ENCODE measurements at places on chromosomes 16 and 17.

- DNase-seq, result no peak
- no peak overlapping the region for H3K27ac ChIP-seq
- no peak overlapping the region for H3K4me3 ChIP-seq
- peaks cover 7% of the 10 kb centered on the region for H3K4me1 ChIP-seq
- peaks cover 12% of the 10 kb centered on the region for H3K36me3 ChIP-seq
These were observed 12.8 kb downstream of the SLC7A6OS start for GRCh38 chr16:68297908-68298307.

DNA sequence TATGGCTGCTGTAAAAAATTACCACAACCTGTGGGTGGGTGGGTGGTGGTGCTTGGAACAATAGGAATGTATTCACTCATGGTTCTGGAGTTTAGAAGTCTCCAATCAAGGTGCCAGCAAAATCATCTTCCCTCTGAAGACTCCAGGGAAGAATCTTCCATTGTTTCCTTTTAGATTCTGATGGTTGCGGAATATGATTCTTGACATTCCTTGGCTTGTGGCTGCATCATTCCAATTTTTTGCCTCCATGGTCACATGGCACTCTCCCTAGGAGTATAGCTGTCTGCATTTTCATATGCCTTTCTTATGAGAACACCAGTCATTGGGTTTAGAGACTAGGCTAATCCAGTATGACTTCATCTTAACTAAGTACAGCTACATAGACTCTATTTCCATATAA, 401.0 kb downstream of the HS3ST3B1 start:
- no peak overlapping the region for H3K27ac ChIP-seq
- no peak overlapping the region for H3K4me3 ChIP-seq
- H3K27me3 ChIP-seq, result peaks cover 3% of the 10 kb centered on the region

GRCh38 chr17:81468770-81469121, 43.9 kb downstream of the ACTG1 start:
- no peak for DNase-seq
- peaks cover 6% of the 10 kb centered on the region for H3K4me1 ChIP-seq
- H3K27me3 ChIP-seq, result peaks cover 4% of the 10 kb centered on the region
- no peak overlapping the region for H3K27ac ChIP-seq

GRCh38 chr16:16008666-16009065, 59.2 kb downstream of the ABCC1 start:
- H3K36me3 ChIP-seq, result peaks cover 15% of the 10 kb centered on the region
- DNase-seq, result no peak
- no peak overlapping the region for H3K27ac ChIP-seq
- H3K4me1 ChIP-seq, result peaks cover 1% of the 10 kb centered on the region

DNA sequence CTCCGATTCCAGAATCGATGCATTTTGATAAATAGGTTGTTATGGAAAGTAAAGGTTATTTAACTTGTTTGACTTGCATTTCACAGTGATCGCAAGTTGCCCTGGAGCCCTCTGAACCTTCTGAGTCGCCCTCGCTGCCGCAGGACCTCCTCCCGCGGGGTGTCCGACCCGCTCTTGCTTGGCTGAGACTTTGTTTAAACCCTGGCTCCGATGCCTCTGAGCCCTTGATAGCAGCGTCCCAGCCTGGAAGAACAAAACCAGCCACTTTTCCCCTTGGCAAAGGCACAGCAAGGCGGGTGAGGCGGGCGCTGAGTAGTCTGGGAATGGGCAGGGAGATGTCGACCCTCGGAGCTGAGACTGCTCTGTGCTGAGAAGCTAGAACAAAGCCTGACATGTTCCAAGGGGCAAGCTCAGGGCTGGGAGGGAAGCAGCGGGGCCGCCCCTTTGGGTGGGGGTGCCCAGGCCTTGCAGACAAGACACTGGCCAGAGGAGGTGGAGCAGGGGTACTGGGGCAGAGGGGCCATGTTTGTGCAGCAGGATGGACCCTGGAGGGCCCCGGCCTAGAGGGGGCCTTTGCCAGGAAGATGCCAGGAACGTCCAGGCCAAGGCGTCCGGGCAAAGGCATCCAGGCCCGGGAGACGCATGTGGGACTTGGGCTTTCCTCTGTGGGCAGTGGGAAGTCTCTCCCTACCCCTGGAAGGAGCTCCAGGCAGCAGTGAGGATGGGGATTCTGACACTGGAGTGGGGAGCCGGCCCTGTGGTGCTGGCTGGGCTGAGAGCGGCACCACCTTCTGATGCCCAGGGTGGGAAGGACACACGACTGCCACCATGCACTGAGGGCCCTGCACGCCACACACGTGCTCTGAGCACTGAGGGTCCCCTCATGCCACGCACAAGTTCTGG, 30.3 kb upstream of the CDH15 start:
- no peak overlapping the region for H3K4me3 ChIP-seq
- DNase-seq, result no peak
- peaks cover under 1% of the 10 kb centered on the region for H3K36me3 ChIP-seq
- H3K4me1 ChIP-seq, result no peaks in the 10 kb centered on the region
- H3K27me3 ChIP-seq, result no peaks in the 10 kb centered on the region
- no peak overlapping the region for H3K27ac ChIP-seq

- DNase-seq, result peak; percentile 39
- H3K4me3 ChIP-seq, result peak overlapping the region; percentile 83
- peaks cover 6% of the 10 kb centered on the region for H3K36me3 ChIP-seq
- H3K4me1 ChIP-seq, result peaks cover 23% of the 10 kb centered on the region
- peak overlapping the region; percentile 89 for H3K27ac ChIP-seq
These were observed 542 bp downstream of the CBX4 start for GRCh38 chr17:79838522-79839274.

- H3K36me3 ChIP-seq, result peaks cover 23% of the 10 kb centered on the region
- peaks cover 7% of the 10 kb centered on the region for H3K4me1 ChIP-seq
- no peak overlapping the region for H3K27ac ChIP-seq
- no peak overlapping the region for H3K4me3 ChIP-seq
- DNase-seq, result no peak
These were observed 18.9 kb downstream of the COG1 start for GRCh38 chr17:73211745-73212144.

DNA sequence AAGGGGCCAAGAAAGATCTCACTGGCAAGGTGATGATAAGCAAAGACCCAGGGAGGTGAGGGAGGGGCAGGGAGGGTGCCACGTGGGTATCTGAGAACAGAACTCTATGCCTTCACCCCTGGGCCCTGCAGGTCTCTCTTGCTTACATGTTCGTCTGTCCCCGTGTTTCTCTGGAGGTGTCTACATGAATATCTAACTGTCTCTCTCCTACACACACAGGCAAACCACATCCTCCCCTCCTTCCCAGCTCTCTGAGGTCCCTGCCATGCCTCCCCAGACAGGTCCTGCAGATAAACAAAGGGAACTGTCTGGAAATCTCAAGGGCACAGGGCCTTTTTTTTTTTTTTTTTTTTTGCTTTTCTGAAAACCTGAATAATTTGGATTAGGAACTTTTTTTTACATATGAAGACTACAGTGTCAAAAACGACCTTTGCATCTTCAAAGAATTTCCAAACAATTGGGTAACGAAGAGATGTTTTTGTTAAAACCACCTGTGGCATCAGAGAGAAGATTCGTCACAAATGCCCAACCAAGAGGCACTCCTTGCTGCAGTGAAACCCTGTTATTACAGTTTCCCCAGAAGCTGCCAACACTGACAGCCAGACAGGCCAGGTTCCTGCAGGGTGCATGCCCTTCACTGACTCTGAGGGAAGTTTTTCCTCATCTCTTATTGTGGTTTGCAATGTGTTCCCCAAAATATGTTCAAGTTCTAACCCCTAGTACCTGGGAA, 17.8 kb downstream of the PLLP start:
- no peaks in the 10 kb centered on the region for H3K36me3 ChIP-seq

DNA sequence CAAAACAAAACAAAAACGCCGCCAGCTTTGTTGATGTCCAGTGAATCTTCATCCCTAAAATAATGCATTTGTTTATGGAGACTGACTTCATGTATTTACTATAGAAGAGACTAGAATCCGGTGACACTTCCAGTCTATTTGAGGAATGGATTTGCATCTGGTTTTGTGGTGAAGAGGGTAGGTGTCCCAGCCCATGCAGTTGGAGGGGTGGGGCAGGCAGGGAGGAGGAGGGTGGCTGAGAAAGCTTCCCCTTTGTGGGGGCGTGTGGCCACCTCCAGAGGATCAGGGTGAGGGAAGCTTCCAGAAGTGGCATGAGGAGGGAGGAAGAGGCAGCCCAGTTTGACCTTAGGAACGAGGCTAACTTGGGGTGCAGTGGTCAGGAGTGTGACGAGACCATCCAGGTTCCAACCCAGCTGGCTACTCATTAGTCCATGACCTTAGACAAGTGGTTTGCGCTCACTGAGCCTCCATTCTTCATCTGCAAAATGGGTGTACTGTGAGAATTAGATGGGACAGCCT, 69.5 kb downstream of the CMIP start:
- no peak overlapping the region for H3K4me3 ChIP-seq
- no peak for DNase-seq

DNA sequence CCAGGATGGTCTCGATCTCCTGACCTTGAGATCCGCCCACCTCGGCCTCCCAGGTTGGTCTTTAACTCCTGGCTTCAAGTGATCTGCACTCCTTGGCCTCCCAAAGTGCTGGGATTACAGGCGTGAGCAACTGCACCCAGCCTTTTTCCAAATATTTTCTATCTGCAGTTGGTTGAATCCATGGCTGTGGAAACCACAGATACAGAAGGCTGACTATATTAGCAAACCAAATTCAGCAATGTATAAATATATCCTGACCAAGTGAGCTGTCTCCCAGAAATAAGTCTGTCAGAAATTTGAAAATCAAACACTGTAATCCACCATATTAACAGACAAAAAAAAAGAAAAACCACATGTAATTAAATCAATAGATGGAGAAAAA, 9.6 kb downstream of the CFDP1 start:
- no peak for DNase-seq
- H3K4me3 ChIP-seq, result no peak overlapping the region
- peaks cover 14% of the 10 kb centered on the region for H3K4me1 ChIP-seq
- H3K36me3 ChIP-seq, result no peaks in the 10 kb centered on the region

DNA sequence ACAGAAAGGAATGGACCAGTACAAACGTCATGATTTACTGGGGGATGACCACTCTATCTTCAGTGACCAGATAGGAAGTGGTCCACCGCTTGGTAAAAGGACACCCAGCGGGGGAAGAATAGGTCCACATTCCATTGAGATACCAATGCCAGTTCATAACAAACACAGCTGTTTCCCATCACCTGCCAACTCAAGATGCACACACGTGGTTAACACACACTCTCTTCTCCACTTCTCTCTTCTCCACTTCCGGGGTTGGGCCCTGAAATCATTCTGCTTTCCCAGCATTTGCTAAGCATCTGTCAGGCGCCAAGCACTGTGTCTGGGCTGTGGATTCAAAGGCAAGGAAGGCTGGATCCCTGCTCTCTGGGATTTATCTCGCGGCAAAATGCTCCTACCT, 175.5 kb downstream of the SLC39A11 start:
- H3K4me3 ChIP-seq, result no peak overlapping the region
- H3K27ac ChIP-seq, result no peak overlapping the region
- H3K27me3 ChIP-seq, result peaks cover 48% of the 10 kb centered on the region
- no peak for DNase-seq
- H3K4me1 ChIP-seq, result no peaks in the 10 kb centered on the region
- H3K36me3 ChIP-seq, result peaks cover 2% of the 10 kb centered on the region

DNA sequence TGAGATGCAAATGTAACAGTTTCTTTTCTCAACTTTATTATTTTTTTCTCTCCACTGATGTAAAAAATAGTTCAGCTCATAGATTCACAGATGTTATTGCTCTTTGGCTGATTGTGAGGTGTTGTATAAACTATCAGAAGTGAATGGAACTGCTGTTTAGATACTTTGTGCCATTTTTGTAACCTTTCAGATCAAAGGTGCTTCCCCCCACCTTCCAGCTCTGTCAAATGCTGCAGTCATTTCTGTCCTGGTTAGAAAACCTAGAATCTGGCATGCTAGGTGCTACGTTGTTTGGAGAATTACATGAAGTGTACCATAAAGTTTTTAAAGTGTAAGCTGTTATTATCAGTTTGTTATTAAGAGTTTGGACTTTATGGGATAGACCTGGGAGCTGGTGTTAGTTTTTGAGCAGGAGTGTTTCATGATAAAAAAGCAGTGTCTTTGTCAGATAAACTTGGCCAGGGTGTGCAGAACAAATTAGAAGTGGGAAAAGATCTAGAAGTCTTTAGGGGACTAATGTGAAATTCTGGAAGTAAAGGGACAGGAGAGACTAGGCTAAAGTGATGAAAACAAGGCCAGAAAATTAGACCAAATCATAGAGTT, 1.8 kb upstream of the WIPI1 start:
- H3K27ac ChIP-seq, result no peak overlapping the region
- H3K36me3 ChIP-seq, result no peaks in the 10 kb centered on the region
- no peak for DNase-seq
- H3K4me1 ChIP-seq, result peaks cover 36% of the 10 kb centered on the region

- no peaks in the 10 kb centered on the region for H3K36me3 ChIP-seq
- peaks cover 6% of the 10 kb centered on the region for H3K4me1 ChIP-seq
- peaks cover 8% of the 10 kb centered on the region for H3K27me3 ChIP-seq
These were observed 116.0 kb downstream of the CYLD start for GRCh38 chr16:50857881-50858280.

DNA sequence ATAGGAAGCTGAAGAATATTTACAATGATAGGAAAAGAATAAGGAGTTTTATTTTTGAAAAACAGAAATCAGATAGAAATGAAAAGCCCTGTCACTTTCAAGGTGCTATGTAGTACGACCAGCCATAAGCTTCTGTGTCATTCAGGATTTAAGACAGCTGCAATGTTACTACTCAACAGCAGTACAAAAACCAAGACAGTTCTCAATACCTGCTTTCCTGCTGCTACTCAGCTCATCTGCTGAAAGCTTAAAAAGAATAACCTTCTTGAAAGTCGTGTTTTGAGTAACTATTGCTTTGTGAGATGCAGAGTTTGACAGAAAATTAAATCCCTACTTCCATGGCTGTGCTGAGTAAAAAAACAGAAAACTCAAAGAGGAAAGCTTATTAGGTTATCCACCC, 8.7 kb downstream of the GRB2 start:
- H3K27me3 ChIP-seq, result no peaks in the 10 kb centered on the region
- no peak overlapping the region for H3K27ac ChIP-seq
- no peak for DNase-seq
- H3K4me3 ChIP-seq, result no peak overlapping the region
- H3K4me1 ChIP-seq, result peaks cover 33% of the 10 kb centered on the region

- H3K4me3 ChIP-seq, result no peak overlapping the region
- no peak overlapping the region for H3K27ac ChIP-seq
- DNase-seq, result no peak
These were observed 154.3 kb upstream of the ZFHX3 start for GRCh38 chr16:73202161-73202729.
